ENCODE measurements at places on chromosomes 7 and 10.

GRCh38 chr10:11861341-11861740 is 38.2 kb downstream of the PROSER2 start:
- DNase-seq, result no peak

GRCh38 chr7:26619348-26619984 is 244.9 kb downstream of the SKAP2 start:
- no peak for DNase-seq

- no peak for DNase-seq
Observed at GRCh38 chr7:20200361-20200760, 16.8 kb downstream of the MACC1 start.

DNA sequence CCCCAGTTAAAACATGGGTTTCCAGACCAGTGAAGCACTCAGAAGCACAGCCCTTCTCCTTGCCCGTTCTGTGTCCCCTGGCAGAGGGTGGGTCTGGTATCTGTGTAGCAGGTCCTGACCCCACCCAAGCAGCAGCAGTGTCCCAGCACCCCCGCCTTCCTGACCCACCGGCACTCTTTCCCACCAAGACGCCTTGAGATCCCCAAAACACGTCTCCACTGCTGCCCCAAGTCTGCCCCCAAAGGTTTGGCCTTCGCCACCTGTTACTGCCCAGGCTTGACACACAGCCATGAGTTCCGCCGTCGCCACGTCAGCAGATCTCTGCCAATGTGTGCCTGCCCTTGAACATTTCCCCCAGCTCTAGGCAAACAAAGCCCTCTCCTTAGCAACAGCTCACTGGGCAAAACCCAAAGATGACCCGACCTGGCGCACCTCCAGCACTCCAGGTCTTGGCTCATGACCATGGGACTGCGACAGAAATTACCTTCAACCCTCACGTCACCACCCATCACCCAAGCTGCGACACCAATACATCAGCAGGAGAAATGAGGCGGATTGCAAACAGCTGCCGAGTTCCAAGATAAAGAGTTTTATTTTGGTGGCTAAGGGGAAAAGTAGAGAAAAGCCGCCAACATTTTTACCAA is 75.6 kb downstream of the CTBP2 start:
- peak; percentile 35 for DNase-seq

DNA sequence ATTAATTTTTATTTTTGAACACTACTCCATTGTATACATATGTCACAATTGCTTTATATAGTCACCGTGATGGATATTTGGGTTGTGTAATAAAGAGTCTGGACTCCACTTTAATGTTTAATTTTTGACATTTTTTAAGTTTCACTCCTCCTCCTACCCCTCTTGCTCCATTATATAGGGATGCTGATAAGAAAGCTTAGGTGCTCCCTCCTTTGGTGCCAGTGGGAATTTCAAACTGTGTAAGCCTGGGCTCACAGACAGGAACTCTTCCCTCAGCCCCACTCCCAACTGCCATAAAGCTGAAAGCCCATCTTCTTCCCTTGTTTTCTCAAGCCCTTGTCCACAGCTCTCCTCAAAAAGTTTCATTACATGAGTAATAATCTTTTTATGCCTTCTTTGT is 47.6 kb downstream of the TWIST1 start:
- DNase-seq, result no peak

GRCh38 chr10:3046981-3047547 is 20.3 kb upstream of the PFKP start:
- no peak for DNase-seq

DNA sequence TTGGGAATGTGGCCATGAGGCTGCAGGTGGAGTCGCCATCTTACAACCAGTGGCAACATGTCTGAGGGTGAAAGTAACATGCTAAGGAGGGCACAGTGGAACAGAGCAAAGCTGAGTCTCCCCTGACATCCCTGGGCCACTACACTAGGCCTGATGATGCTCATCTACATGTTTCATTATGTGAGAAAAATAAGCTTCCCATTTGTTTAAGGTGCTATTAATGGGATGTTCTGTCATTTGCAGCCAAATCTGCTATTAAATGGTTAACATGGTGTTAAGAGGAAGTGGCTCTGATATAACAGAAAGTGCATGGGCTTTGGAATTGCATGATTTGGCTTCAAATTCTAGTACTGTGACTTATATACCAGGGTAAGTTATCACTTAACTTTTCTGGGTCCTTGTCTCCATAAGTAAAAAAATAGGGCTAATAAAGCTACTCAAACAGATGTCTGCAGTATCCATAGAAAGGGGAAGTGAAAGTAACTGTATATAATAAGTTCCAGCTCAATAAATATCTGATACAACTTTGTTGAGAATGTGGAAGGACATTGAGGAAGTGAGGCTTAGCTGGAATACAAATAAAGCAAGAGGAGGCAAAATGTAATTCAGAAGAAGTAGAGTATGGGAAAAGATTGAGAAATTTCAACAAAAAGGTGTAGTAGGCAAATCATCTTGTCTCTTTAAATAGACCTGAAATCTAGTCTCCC is 158.9 kb downstream of the RTKN2 start:
- DNase-seq, result no peak

GRCh38 chr10:102545997-102546396 is 42.2 kb downstream of the SUFU start:
- DNase-seq, result no peak

DNA sequence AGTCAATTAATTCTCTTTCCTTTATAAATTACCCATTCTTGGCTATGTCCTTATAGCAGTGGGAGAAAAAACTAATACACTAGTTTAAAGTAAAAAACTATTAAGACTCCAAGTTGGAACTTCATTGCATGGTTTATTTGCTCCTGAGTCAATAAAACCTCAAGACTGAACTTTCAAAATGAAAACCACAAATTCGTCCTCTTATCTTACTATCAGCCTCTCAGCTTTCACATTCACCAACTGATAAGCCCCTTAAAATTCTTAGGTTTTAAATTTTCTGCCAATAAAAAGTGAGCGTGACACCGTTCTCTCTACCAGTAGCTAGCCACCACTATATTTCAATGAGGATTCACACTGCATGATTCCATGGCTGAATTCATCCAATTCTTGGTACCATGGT is 346.4 kb upstream of the NPSR1 start:
- DNase-seq, result no peak

DNA sequence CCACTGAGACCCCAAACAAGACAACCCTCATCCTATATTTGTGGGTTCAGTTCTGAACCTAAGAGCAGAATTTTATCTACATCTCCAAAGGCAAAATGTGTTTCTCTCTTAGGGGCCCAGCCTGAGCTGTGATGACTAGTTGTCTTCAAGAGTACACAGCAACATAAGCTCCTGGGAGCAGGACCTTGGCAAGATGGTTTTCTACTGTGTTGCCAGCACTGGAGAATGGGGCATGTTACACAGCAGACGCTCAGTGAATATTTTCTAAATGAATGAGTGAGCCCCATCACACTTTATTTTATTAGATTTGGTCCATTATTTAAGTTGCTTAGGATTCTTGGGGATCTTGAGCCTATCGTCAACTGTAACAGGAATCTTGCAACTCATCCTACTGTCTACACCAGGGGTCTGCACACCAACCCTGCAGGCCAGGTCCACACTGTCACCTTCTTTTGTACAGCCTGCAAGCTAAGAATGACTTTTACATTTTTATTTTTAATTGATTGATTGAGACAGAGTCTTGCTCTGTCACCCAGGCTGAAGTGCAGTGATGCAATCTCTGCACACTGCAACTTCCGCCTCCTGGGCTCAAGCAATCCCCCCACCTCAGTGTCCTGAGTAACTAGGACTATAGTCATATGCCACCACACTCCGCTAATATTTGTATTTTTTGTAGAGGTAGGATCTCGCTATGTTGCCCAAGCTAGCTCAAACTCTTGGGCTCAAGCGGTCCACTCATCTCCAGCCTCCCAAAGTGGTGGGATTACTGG is 347.1 kb downstream of the FGFR2 start:
- no peak for DNase-seq

GRCh38 chr7:44330331-44330730 is 4.9 kb upstream of the CAMK2B start:
- no peak for DNase-seq

DNA sequence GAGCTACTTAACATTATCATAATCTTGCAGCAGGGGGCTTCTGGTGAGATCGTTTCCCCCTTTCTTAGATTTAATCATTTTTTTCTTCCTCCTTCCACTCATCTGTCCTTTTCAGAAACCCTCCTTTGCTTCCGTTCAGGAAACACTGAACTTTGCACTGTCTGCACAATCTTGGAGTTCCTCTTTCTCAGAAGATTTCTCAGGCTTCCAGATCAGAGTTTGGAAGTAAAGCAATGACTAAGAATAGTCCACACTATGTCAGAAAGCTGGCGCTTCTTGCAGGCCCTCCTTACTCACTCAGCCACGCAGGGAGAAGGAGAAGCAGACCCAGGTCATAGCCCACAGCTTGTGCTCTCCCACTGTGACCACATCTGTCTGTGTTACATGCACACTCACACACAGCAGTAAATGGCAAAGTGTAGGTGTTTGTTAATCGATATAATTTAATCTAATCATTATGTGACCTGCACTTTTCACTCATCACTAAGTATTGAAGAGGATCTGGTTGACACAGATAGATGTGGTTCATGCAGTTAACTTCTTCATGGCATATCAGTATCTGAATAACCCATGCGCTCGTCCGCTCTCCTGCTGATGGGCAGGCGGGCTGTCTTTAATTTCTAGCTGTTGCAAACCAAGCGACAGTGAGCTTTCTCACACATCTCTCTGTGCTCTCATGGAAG is 30.2 kb downstream of the ALOX5 start:
- DNase-seq, result no peak

- no peak for DNase-seq
Observed at GRCh38 chr10:44192435-44192834, 192.5 kb downstream of the CXCL12 start.

DNA sequence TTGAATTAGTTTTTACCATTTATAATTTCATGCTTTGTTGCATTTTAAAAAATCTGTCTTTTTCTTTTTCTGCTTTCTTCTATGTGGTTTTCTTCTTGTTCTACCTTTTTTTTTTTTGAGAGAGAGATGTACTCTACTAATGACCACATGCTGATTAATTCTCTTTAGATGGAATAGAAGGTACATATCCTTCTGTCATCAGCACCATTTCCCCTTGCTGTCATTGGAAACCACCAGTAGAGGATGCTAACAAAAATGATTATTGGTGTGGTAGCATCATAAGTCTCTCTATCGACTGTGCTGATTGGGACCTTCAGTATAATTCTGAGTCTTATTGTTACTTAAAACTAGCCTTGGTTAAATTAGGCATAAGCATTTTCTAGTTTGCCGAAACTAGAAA is 3.6 kb downstream of the ZEB1 start:
- DNase-seq, result no peak

DNA sequence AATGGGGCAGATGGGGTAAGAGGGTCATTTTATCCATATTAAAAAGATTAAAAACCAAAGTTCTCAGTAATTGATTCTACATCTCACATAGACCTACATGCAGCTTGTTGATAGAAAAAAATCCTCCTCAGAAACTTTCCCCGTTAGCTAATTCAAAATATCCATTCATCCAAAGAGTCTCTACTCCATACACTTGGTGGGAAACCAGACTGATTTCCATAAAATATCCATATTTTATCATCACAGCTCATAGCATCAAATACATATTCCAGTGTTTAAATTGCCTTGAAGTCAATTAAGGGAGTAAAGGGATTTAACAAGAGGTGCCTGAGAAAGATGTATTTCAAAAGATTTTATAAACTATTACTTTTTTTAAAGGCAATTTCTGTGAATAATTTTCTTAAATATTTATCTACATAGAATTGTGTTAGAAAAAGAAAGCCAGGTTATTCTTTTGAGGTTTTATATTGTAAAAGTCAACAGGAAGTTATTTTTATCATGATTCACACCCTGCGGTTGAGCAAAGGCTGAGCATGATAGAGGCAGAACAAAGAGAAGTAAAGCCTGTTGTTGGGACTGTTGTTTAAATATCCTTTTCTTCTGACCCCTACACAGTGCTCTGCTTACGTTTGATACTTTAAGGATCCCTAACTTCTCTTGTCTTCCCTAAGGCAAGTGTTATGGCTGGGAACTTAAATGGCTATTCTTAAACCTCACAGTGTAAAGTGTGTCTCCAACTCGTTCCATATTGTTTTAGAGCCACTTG is 266.7 kb downstream of the PRKG1 start:
- DNase-seq, result no peak

- DNase-seq, result no peak
Observed at GRCh38 chr10:132841615-132841975, 55.6 kb upstream of the NKX6-2 start.

DNA sequence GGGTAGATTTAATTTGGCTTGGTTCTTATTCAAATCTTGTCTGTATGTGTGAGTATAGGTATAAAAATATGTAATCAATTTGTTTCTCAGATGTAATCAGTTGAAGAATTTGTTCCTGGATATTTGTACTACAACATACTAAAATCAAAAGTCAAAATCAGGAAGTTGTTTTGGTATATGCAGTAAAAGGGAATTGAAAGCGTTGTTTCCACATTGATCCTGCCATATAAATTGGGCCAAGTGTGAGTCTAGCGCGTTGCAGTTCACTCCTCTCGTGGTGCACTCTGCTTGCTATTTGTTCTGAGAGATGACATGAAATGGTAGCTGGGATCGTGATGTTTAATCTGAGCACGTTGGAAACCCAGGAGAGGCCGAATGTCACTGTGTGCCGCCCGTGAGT is 55.9 kb downstream of the SHH start:
- DNase-seq, result no peak

GRCh38 chr7:128217030-128217805 is 23.9 kb upstream of the LEP start:
- no peak for DNase-seq

DNA sequence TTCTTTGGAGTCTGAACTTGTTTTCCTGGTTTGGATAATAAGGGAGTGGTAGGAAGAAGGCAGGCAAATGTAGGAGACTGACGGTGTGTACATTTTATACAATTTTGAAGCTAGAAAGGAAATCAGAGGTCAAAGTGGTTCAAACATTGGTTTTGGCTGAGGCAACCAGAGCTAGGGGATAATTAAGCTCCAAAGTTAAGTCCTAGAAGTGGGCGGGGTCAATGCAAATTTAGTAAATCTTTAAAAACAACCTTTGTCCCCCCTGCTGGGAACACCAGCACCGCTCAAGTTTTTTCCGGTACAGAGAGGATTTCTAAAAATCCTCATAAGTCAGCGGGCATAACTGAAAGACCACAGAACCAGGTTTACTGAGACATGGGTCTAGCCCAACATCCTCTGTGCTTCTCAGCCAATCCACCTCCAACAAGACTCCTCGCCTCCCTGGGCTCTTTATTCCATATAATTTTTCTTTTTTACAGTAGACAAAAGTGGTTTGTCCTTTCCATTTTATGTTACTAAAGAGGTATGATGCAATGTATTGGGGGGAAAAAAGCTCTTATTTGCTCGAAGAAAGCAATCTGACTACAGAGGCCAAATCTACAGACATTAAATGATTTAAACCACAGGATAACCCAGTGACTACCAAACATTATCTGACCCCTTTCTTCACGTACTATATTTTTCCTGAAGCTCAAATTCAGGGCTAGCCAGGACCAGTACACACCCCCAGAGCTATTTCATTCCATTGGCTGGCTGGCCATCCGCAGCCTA is 1.6 kb downstream of the GLUD1 start:
- DNase-seq, result no peak

- DNase-seq, result no peak
Observed at GRCh38 chr7:106965108-106965507, 79.4 kb upstream of the PRKAR2B start.

- DNase-seq, result no peak
Observed at GRCh38 chr10:103396789-103397087, 312 bp downstream of the PDCD11 start.

All from WERI-Rb-1 (cell line).